Mesothelial cell of epicardium (in vitro differentiated cells): ENCODE measurements at places on chromosomes 4 and X.

DNA sequence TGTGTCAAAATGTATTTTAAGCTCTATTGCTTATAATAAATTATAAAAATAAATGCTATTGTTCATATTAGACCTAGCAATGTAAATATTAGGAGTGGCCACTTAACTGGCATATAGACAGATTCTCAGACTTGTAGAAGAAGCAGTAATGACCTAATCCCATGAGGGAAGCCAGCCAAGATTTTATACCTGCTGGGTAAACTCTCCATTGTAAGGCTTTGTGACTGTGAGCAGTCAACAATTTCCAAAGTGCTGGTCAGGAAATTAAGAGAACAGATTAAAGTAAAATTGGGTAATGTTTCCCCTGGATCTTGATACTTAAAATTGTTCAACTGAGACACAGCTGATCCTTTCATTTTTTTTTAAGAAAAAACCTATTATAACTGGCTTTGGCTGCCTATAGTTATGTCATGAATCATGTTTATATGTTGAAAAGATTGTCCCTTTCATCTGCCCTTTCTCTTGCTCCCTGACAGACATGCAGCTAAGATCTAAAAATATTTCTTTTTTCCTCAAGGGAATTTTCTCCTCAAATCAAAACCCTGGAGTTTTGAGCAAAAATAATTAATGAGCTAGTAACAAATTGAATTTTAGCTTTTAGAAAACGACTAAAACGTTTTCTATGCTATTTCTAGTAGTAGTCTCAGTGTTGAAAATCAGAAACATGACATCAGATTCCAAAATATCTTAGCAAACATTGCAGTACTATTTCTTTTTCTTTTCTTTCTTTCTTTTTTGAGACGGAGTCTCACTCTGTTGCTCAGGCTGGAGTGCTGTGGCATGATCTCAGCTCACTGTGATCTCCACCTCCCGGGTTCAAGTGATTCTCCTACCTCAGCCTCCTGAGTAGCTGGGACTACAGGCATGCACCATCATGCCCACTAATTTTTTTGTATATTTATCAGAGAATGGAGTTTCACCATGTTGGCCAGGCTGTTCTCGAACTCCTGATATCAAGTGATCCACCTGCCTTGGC is 77.9 kb downstream of the ADGRL3 start:
- no peak for DNase-seq

DNA sequence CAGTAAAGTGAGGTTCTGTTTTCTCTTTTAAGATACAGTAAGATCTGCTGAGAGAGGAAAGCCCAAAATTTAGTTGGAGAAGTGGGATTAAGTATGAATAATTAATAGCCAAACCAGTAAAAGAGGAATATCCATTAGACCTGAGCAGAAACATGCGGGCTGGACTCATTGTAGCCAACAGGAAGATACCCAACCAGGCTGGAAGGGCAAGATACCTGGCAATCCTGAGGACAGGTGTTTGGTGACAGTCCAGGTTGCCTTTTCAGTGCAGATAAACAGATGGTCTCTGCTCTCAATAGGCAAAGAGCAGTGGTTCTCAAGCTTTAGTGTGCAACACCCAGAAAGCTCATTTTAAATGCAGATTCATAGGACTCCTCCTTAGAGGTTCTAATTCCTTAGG is 980.8 kb upstream of the GRID2 start:
- DNase-seq = no peak

GRCh38 chr4:183369073-183369472 is 46.8 kb upstream of the CLDN24 start:
- DNase-seq = no peak

DNA sequence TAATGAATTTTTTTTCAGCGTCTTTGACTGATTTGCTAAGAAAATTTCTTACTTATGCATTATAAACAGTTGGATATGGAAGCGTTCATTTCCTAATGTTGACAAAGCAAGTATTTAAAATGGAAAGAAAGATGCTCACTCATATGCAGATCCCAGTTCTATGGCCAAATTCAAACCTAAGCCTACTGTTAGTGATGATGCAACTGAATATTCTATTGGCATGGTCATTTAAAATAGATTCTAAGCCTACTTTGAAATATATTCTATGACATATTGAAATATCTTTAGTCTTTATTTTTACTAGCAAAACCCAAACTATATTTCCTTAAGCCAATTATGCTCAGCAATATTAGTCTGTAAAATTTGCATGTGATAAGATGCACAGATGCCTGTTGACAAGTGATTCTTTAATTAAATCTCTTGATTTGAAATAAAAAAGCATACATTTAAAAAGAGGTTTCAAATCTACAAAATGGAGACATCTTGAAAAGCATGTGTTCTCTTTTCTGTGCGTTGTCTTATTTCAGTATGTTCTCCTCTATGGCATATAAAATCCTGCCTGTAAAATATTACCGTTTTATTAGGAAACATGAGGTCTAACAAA is 96.6 kb upstream of the NAP1L5 start:
- no peak for DNase-seq

DNA sequence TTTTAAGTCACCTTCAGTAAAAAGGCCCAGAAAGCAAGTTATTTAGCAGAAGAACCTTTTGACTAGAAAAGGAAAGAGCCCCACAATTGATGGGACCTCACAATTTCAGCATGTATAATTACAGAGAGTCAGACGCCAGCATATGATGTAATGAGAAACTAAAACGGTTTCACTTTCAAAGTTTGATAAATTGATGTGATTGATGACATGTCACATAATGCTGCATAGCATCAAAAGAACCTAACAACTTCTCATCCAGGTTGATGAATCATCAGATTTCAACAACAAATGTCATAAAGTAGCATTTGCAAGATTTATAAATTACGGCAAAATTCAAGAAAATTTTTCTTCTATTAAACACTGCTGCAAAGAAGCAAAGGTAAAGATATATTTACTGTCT is 3.9 kb upstream of the GAR1 start:
- no peak for DNase-seq

GRCh38 chr4:42464550-42465094 is 67.3 kb downstream of the SHISA3 start:
- DNase-seq = no peak

DNA sequence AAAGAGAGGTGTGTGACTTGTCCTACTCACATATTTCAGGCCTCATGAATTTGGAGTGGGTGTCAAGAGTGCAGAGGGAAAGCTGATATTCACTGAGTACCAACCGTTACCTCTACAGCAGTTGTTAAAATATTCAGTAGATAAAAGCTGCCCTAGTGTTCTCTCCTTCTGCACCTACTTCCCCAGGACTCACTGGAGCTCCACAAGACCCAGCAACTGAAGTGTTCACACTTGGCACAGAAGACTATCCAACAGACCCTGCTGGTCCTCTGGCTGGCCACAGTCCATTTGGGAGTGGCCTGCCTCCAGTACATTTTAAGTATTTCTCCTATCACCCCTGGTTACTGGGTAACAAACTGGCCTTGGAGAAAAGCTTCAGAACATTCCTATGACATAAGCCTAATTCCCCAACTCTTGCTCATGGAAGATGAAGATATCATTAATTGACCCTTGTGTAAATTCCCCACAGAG is 70.8 kb downstream of the PPARGC1A start:
- DNase-seq = no peak

GRCh38 chr4:65971686-65972085 is 301.4 kb upstream of the EPHA5 start:
- no peak for DNase-seq

GRCh38 chr4:92047209-92047875 is 256.4 kb upstream of the GRID2 start:
- no peak for DNase-seq

DNA sequence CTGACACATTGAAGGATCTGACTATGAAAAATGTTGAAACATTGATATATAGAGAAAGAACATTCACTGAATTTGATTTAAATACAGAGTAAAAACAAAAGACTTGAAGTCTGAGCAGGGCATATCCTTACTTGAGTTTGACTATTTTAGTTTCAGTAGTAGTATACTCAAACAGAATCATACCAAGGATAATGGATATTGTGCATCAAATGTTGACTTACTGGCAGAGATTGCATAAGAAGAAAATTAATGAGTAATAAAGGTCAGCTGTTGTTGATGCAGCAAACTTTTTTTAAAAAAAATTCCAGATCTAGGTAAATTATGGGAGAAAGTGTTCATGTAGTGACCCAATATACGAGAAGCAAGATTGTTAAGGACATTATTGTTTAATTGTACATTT is 94.5 kb upstream of the APOOL start:
- DNase-seq = no peak

- DNase-seq = no peak
Observed at GRCh38 chr4:169175476-169175875, 95.3 kb downstream of the SH3RF1 start.

GRCh38 chr4:5638976-5639375 is 69.4 kb downstream of the EVC2 start:
- no peak for DNase-seq

GRCh38 chr4:78242071-78242470 is 184.9 kb downstream of the FRAS1 start:
- DNase-seq = no peak

DNA sequence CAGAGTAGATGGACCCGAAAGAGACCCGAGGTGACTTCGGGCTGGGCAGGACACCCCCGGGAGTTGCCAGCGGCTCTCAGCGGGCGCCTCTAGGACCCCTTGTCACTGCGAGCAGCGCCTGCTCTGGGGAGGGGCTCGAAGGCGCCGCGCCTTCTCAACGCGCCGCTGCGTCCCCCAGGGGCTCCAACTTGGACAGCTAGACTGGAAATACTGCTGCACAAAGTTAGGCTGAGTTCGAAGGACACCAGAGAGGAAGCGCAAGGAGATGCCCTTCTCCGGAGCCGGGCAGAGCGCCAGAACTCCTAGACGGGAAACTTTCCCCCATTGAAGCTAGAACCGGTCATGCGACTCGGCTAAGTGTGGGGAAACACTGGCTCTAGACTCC is 493 bp upstream of the KCNIP4 start:
- DNase-seq = peak; percentile 44

DNA sequence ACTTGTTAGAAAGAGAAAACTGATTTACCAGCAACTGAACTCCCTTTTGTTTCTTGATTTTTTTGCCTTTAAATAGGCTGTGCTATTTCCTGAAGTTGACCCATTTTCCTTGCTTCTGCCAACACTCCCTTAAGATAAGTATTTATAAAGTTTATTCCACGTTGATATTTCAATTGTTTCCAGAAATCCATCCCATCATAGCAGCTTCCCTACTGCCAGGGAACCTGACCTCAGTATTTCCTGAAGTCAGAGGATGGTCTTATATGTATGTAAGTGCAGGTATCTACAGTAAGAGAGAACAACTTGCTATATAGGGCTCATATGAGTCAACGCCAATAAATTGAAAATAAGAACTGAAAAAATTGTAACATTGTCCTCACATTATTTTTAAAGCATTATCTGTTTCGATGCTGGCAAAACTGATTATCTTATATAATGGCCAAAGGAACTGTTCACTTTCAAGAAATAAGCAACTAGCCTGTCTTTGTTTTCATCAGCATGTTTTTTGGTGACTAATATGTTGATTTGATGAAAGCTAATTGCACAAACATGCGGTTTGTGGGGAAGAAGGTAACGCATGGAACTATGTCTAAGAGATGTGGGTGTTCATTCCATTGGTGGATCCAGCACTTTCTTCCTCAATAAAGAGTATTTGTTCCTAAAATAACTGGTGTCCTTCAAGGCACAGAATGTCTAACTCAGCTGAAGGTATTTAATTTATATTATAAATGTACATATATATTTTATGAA is 4.7 kb downstream of the LIMCH1 start:
- DNase-seq = no peak

DNA sequence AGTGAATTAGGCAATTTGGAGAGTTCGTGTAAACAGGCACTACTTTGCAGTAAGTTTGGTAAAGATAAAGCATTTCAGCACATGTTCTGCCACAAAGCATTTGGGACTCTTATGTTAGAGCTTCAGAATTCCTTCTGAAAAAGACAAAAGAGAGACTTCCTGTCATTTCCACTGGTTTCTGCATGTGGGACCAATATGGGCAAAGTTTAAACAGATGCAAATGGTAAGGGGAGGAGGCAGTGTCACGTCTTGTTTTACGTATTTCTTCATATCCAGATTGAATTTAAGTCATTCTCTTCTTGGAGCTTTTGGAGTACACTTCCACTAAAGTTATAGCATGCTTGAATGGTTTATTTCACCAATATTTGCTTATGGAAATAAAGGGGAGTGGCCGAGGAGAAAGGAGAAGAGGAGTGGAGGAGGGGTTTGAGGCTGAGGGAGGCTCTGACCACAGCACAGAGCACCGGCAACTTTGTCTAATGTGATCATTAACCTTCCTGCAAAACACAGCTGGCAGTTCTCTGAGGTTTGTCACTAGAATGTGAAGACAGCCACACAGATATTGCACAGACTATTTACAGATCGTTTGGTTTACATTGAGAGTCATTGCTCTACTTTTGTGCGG is at the start of gene APELA:
Gene APELA, plus strand, starts transcription at position 479 of the 625 bp plus-strand sequence. CDS start 154 bp downstream, outside the sequence.
- no peak for DNase-seq

- DNase-seq = no peak
Observed at GRCh38 chrX:135432453-135432852, 10.7 kb downstream of the SMIM10L2A start.

GRCh38 chrX:42050345-42050744 is 127.0 kb upstream of the CASK start:
- DNase-seq = no peak
